ENCODE measurements at places on chromosomes 4 and X.
A peak's percentile ranks its signal among the peaks of the same experiment; 100 is the strongest.

GRCh38 chr4:125620066-125620860, 305.5 kb downstream of the FAT4 start:
- DNase-seq: no peak

GRCh38 chrX:64977830-64978229, 1.6 kb upstream of the ZC4H2 start:
- no peak for DNase-seq

- DNase-seq: peak; percentile 59
Measured at GRCh38 chr4:7361280-7361895, 73.3 kb downstream of the PSAPL1 start.

DNA sequence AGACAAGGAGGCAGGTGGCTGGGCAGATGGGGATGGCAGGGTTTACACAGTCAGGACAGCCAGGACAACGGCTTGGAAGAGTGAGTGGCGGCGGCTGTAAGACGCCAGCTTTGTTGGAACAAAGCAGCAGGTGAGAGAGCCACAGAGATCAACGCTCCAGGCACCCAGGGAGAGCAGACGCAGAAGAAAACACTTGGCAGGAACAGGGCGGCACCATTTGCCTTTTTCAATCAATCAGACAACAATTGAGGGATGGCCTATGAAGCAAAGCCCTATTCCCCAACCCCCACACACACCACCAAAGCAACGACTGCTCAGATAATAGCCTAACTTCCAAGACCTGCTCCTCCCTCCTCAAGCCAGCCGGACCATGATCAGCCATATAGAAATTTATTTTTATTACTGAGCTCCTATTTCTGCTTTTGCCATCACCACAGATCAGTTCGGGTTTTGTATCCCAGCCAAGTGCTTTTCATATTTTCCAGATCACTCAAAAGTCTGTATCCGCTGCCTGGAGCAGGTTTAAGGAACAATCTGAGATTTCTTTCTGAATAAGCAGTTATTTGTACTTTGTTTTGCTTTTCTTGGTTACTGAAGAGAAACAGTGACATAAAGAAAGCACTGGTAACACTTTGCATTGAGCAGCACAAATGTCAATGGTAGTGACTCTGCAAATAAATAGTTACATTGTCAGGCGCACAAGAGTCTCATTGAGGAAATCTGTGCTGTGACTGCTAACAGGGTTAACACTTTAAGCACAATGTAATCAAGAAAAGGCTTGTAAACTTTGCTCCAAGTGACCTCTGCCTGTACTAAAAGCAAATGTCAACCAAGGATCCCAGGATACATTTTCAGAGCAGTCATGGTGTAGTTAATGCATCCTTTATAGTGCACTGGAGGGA, 81.8 kb upstream of the RBPJ start:
- DNase-seq: peak; percentile 90

DNA sequence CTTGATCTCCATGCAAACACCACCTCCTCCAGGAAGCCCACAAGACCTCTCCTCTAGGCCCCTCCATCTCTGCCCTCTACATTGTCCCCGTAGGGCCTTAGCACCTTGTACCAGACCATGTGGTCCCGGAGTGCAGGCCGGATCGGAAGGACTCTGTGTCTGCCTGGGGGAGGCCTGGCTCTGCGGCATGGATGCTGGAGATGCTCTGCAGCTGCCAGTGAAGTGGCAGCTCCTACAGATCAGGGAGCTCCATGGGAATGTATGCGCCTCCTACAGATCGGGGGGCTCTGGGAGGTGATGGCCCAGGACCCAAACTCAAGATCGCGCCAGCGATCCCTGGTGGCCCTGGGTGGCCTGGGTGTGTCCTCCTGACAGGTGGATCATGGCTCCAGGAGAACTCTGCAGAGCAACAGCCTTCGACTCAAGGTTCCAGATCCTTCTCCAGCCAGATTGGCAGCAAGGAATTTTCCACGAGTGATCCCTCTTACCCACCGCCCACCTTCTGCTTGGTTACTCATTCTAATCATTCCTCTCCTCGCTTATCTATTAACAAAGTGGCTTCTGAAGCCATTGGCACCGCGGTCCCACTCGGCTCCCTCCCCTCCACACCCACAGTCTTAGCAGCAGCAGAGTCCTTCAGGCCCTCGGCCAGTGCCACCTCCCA, 67.3 kb downstream of the ADRA2C start:
- DNase-seq: no peak

DNA sequence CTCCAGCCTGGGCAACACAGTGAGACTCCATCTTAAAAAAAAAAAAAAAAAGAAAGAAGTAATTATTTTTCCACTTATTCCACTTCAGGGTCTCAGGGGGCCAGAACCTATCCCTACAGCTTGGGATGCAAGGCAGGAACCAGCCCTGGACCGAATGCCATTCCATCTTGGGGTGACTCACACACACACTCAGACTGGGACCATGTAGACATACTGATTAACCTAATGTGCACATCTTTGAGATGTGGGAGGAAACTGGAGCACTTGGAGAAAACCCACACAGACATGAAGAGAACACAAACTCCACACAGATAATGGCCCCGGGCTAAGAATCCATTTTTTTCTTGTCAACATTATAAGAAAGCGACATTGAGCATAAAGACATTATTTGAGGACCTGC, 132.5 kb downstream of the PTTG2 start:
- DNase-seq: no peak

DNA sequence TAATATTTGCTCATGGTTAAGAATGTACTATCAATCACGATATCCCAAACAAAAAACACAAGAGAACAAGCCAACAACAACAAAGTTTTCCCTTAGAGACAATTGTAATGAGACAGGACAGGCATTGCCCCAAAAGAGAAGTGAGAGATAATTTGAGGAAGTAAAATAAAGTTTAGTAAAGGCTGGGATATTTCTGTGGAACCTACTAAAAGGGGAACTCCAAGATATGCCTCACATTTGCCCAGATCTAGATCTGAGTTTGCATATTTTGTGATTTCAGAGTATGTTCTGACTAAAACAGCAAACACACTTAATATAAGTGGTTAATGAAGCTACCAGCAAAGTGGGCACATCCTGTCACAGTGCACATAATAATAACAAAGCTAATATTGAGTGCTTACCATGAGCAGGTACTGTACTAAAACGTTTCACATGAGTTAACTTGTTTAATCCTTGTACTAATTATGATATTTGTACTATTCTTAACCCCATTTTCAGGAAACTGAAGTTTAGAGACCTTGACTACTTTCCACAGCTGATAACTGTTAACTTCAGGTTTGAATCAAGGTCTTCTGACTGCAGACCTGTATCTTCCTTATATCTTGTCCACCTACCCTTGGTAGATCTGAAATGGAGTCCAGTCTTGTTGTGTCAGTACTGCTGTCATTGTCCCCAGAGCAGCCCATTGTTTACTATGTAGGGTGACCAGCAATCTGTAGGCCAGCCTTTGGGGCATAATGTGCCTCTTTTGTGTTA, 26.0 kb upstream of the BMP2K start:
- DNase-seq: no peak

- DNase-seq: peak; percentile 49
Measured at GRCh38 chr4:108592674-108592986, 27.7 kb upstream of the RPL34 start.

DNA sequence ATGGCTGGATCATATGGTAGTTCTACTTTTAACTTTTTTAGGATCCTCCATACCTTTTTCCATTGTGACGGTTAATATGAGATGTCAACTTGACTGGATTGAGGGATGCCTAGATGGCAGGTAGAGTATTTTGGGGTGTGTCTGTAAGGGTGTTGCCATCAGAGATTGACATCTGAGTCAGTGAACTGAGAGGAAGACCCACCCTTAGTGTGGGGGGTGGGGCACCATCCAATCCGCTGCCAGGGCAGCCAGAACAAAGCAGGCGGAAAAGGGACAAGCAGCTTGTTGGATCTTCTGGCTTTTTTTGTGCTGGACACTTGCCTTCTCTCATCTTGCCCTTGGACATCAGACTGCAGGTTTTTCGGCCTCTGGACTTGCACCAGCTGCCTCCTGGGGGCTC, 168.5 kb upstream of the CXCL13 start:
- DNase-seq: no peak

DNA sequence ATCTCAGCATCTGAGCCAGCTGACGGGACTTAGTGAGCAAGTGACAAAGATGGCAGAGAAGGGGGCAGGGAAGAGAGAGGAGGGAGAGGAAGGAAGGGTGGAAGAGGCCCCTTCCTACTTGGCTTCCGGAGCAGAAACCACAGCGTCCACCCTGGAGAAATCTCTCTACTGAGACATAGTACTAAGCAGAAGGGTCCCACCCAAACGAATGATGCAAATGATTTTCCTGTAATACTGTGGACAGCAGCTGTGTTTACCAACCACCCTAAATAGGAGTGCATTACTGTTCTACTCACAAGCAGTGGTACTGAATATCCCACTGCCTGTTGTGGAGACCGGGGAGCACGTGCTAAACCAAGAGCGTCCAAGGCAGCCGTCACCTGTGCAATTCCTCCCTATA, 29.4 kb downstream of the DTHD1 start:
- peak; percentile 4 for DNase-seq

DNA sequence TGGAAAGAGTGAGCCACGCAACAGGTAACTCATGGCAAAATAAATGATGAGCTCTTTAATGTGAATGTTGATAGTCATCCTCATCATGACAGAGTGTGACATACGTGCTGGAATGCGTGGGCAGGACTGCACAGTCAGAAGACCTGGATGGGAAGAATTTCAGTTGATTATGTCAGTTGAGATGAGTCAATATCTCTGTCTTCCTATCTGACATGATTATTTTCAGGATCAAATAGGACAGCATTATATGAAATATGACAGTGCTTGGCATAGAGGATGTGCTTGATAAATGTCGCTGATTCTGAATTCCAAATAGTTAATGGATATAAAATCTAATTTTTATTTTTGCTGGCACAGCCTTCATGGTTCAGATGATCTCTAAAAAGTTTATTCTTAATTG, 95.1 kb downstream of the IL15 start:
- DNase-seq: no peak

DNA sequence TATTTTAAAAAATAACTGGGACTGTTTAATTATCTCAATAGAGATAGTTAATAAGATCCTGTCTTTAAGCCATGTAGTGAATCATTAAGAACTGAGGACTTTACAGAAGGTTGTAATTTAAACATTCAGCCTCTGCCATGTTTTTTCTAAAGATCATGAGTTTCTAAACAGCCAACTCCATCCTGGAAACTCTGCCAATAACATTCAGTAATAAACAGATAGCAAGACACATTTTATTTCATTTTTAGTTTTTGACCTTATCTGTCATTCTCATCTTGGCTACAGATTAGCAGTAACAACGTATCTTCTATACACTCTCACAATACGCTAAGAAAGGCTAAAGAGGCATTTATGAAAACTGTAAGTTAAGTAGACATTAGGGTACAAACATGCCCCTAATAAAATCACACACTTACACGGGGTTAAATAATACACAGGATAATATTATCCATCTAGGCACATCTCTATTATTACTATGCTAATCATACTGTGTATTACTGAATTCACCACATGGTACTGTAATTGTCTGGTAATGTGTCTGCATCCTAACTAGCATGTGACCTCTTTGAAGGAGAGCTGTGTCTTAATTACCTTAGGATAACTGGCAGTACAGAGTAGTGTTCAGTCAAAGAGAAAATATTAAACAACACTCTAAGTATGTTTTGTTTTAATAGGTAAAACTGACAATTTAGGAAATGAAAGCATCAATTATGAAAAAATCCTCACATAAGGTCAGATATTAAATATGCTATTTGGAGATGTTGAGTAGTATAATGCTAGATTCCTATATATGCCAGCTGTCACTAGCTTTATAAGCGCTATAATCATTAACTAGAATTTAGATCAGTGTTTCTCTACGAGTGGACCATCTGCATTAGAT, 122.4 kb upstream of the NAP1L5 start:
- DNase-seq: peak; percentile 5

DNA sequence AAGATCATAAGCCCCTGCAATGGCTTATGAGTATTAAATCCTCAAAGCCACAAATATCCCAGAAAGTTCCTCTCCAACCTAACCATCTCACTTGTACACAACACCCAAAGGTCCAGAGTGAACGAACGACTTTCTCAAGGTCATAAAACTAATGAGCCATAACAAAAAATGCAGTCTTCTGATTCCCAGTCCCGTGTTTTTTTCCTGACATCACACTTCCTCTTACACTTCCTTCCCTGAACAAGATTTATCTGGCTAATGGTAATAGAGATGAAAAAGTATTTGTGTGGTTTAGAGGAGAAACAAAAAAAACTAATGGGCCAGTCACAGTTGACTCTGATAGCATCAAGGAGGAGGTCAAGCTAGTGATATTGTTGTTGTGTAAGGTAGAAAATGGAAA, 99.5 kb upstream of the KLHL13 start:
- no peak for DNase-seq

GRCh38 chrX:150768132-150768485, 74.9 kb downstream of the MTMR1 start:
- no peak for DNase-seq

- no peak for DNase-seq
Measured at GRCh38 chr4:23373261-23373660, 516.6 kb downstream of the PPARGC1A start.

DNA sequence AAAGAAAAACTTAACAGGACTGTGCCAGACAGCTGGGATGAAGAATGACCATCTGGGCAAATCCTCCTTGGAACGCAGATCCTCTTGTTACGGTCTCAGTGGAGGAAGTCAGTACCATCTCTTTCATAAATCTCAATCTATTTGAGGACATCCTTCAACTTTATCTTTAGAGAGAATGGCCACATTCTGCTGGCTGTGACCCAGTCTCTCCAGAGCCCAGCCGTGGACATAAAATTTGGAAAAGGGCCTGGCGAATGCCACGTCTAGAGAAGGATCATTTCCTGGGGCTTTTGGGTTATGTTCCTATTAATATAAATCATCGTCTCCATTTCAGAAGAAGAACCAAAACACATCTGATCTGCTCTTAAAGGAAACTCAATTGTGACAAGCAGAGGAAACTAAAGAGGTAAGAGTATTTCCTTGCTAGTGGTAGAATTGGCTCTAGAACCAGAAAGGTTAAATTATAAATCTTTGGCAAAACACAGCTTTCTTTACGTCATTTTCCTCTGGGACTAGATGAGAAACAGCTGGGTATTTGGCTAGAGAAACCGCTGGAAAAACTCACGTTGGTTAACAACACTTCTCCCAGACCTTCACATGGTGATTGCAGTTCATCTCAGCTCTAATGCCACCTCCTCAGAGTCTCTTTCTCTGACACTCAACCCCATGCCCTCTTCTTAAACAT, 164.7 kb downstream of the CHIC2 start:
- DNase-seq: no peak

Data from COR-L47 (cell line).